ENCODE measurements at places on chromosomes 1 and 21.

DNA sequence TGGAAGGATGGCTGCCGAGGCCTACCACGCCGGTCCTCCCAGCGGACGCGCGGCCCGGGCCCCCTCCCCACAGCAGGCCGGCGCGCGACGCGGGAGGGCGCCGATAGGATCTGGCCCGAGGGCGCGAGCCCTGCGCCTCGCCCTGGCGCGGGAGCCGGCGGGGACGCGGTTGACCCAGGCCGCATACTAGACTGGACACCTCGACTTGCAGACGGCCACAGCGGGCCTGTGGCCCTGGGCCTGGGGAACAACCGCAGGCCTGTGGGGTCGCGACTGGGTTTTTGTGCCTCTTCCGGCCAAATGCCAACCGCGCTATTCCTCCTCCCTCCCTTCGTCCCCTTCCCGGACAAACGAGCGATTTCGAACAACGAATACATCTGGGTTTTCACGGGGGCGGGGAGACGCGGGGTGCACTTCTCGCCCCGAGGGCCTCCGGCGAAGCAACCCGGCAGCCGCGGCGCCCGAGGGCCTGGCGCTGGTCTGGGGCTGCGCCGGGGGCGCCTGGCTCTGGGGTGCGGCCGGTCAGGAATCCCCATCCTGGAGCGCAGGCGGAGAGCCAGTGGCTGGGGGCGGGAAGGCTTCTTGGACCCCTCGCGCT lies 2.4 kb downstream of the NHLH2 start:
- DNase-seq, result peak; percentile 64

DNA sequence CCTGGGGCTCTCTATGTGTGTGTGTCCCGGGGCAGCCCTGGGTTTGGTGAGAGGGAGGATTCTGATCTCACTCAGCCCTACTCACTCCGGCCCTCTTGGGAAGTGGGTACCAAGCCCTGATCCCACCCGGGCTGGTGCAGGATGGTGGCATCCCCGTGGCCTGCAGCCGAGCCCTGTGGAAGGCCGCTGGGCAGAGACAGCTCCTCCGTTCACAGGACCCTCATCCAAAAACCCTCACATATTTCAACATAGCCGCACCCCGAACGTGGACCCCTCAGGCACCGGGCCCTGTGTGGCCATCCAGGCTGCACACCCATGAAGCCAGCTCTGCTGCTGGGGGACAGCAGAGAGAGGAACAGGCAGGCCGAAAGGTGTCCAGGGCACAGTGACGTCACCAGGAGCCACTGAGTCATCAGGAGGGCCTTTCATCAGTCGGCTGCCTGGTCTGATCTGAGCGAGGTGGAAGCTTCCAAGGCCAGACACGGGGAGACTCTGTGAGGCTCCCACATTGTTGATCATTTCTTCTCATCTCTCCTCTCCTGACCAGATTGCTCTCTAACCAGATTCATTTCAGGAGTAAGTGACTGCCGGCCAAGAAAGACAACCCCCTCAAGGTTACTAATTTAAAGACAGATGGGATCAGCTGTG lies 16.2 kb upstream of the GPR157 start:
- DNase-seq, result no peak

DNA sequence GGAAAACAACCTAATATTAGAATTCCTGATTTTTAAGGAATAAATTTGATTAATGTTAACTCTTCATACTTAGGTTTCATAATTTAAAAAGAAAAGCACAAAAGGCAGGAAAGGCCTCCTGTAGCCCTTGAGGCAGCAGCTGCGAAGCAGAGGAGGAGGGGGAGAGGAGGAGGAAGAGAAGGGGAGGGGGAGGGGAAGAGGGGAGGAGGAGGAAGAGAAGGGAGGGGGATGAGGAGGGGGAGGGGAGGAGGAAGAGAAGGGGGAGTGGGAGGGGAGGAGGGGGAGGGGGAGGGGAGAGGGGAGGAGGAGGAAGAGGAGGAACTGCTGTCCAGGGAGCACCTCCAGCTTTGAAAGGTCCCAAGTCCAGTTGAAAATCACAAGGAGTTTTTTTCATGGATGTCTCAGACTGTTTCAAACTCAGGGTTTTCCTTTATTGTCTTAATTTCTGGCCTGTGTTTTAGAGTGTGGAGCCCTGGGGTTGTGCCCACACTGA lies 35.1 kb upstream of the DIP2A start:
- DNase-seq, result no peak

DNA sequence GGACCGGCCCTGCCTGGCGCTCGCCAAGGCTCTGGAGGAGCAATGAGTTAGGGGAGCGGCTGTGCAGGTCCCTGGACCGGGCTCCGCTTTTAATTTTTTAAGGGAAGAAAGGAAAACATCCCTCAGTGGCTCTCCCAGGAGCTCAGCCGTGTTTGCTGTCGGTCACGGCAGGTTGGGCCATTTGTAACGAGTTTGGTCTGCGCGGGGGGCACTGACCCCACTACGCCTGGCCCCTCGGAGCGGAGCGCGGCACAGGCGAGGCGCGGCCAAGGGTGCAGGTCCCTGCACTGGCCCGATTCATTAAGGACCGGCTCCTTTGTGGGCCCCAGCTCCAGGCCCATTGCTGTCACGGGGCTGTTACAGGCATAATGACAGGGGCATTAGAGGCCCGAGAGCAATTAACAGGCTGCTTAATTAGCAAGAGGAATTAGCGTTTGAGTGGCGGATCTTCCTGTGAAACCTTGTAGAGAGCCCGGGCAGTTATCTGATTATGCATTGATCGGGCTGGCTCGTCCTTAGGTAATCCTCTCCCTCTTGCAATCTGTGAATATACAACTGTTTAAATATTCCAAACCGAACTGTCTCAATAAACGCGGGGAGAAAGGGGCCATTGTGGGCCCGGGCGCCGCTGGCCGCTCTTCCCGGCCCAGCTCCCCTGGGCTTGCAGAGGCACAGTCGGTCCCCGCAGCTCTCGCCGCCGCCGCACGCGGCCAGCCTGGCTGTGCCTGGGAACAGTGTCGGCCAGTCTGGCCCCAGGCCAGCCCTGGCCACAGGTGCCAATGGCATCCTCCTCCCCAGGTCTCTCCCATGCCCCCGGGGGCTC lies 56.8 kb downstream of the PRDM16 start:
- DNase-seq, result peak; percentile 78

- DNase-seq, result no peak
Observed at GRCh38 chr1:180185971-180186645, 31.4 kb downstream of the QSOX1 start.

Data from brain (organoid and tissue), 16 donors.